ENCODE measurements at places on chromosomes 5 and 9.

DNA sequence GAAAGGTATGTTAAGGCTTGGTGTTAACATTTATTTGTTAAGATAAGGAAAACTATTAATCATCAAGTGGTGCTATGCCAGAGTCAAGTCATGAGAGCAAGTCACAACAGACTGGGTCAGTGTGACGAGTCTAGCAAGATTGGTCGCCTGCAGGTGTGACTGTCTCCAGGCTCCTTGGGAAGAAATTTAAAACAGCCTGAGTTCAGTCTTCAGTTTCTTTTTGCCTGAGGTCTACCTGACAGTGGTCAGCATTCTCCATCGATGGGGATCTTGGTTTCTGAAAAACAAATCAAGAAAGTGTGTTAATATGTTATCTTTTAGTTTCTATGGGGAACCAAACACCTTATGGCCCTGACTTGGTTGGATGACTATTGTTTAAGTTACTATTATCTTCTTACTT is 56.3 kb downstream of the CETN3 start:
- DNase-seq: no peak

GRCh38 chr5:54518818-54519508 is 1.4 kb downstream of the SNX18 start:
- no peak for DNase-seq

DNA sequence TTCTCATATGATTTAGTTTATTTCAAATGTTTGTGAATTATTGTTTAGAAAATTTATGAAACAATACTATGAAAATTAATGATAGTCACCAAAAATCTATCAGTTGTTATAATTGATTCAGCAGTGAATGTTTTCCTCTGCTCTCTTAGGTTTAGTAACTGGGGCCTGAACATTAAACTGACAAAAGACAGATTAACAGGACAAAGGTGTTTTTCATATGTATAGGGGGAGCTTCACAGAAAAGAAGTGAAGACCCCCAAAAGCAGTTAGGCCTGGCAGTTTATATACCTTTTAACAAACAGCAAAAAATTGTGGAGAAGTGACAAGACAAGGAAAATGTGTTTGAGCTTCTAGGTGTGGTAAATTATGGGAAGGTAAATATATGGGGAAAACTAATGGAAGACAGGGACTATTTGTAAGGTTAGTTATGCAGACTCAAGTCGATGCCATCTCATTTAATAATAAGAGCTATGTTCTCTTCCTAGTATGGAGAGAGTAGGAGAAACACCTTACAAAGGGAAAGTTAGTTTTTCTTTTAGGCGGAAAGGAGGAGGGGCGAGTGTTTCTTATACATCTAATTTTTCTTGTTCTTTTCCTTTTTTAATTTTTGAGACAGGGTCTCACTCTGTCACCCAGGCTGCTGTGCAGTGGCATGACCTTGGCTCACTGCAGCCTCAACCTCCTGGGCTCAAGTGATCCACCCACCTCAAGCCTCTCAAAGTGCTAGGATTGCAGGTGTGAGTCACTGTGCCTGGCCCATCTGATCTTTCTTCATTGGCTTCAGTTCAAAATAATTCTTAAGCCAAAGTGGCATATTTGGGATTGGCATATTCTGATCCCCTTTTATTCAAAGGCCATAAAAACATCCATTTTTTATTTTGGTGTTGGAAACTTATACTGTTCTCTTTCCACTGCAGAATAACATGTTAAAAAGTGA is 77.8 kb downstream of the C9orf153 start:
- no peak for DNase-seq

DNA sequence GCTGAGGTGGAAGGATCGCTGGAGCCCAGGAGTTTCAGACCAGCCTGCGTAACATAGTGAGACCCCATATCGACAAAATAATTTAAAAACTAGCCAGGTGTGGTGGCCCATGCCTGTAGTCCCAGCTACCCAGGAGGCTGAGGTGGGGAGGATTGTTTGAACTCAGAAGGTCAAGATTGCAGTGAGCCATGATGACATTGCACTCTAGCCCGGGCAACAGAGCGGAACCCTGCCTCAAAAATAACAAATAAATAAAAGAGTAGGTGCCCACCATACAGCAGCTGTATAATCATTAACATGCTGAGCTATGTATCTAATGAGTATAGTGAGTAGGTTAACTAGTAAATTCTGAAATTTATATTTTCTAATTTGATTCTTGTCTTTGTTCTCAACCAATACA is 11.0 kb upstream of the ATP6V0E1 start:
- no peak for DNase-seq

- DNase-seq: no peak
Observed at GRCh38 chr5:174688441-174689354, 35.7 kb upstream of the MSX2 start.

GRCh38 chr9:106156465-106156864 is 462.1 kb downstream of the TMEM38B start:
- peak; percentile 85 for DNase-seq

GRCh38 chr5:945691-946551 is 53.2 kb downstream of the TRIP13 start:
- no peak for DNase-seq

DNA sequence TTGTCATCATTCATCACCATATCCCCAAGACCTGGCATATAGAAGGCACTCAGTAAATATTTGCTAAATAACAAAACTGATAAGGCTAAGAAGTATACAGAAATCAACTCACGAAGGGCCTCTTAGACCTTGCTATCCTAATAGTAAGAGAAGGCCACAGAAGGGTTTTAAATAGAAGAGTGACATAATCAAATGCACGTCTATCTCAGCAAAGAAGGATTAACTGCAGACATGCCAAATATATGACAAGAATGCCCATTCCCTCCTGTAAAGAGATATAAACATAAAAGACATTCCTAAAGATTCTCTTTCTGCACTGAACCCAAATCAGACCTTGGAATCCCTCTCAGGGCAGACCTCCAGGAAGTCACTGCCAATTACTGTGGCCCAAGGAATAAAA is 34.1 kb downstream of the ECPAS start:
- DNase-seq: no peak

DNA sequence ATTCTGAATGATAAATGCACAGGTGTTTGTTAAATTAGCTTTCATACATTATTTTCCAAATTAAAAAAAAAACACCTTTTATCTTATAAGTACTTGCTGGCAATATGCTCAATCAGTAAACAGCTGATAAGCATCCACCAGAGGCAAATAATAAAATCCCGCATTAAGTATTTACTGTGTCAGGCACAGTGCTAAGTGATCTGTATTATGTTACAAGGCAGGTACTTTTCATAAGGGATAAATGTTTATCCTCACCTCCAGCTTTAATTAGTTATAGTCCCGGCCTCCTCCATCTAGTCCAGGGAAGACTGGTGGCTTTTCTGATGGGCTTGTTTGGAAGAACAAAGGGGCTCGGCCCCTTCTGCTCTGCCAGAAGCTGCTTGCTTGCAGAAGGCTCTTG is 40.1 kb downstream of the PFDN1 start:
- DNase-seq: no peak

- no peak for DNase-seq
Observed at GRCh38 chr9:89792189-89793123, 187.6 kb downstream of the GADD45G start.

DNA sequence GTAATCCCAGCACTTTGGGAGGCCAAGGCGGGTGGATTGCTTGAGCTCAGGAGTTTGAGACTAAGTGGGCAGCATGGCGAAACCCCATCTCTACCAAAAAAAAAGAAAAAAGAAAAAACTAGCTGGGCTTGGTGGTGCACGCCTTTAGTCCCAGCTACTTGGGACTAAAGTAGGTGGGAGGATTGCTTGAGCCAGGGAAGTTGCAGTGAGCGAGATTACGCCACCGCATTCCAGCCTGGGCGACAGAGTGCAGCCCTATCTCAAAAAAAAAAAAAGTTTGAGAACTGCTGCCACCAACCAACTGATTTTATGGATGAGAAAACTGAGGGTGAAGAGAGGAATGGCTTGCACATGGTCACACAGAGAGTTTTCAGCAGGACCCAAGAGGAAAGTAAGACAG is 175.1 kb downstream of the DOCK8 start:
- no peak for DNase-seq

- no peak for DNase-seq
Observed at GRCh38 chr9:111161015-111161415, 122.7 kb upstream of the LPAR1 start.

DNA sequence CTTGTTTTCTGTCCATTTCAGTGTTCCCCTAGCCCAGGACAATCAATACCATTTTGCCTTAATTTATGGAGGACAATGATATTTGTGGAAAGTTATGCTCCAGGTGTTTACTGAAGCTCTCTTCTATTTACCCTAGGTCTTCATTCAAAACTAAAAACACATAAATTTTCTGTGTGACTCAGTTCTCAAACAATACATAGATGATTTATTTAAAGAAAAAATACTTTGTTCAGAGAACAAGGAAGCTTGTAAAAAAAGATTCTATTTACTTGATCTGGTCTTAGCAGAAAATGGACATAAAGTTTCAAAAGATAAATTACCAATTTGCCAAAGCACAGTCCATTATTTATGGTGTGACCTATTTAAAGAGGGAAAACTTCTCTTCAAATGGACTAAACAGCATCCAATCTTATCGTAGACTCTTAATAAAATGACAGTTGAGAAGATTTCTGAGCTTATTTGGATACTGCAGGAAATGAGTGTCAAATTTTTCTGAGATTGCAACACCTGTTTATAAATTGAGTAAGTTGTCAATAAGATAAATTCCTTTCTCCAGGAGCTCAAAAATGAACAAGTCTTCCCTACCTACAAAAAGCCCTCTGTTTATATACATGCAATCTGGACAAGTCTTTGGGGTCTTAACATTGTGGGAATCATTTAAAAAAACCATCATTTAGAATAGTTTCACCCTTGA is 627.2 kb downstream of the PSAT1 start:
- DNase-seq: no peak

- DNase-seq: no peak
Observed at GRCh38 chr9:118957585-118957984, 411.6 kb downstream of the BRINP1 start.

GRCh38 chr5:57358796-57359592 is 123.6 kb downstream of the ACTBL2 start:
- no peak for DNase-seq

DNA sequence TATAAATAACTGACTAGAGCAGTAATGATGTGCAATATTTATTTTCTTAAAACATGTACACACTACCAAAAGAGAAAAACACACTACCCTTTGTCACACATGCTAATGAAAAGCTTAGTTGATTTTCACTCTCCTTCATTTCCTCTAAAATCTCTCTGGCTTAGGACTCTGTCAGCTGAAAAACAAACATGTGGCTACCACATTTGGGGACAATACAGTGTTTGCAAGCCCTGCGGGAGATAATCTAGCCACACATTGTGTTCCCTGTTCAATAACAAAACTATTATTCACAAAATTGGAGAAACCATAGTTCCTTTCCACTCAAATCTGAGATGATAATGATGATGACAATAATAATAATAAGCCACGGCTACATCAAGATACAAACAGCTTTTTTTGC is 3.5 kb upstream of the LOX start:
- DNase-seq: no peak

- no peak for DNase-seq
Observed at GRCh38 chr9:121508415-121508814, 8.8 kb upstream of the GGTA1 start.

- DNase-seq: no peak
Observed at GRCh38 chr5:177329883-177330282, 18.2 kb upstream of the MXD3 start.

- no peak for DNase-seq
Observed at GRCh38 chr5:158616707-158617106, 483.0 kb downstream of the EBF1 start.

GRCh38 chr5:151222790-151223446 is 974 bp downstream of the CCDC69 start:
- peak; percentile 90 for DNase-seq

DNA sequence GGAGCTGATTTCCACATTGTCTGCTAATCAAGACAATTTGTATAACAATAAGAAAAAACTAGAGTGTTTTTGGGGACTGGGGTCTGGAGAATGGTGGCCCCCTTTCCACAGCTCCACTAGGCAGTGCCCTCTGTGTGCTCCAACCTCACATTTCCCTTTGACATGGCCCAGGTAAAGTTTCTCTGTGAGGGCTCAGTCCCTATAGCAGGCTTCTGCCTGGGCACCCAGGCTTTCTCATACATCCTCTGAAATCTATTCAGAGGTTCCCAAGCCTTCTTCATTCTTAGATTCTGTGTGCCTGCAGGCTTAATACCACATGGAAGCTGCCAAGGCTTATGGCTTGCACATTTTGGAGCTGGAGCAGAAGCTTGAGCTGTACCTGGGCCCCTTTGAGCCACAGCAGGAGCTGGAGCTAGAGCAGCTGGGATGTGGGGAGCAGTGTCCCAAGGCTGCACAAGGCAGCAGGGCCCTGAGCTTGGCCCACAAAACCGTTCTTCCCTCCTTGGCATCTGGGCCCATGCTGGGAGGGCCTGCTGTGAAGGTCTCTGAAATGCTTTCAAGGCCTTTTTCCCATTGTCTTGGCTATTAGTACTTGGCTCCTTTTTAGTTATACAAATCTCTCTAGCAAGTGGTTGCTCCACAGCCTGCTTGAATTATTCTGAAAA is 49.1 kb upstream of the VPS13A start:
- DNase-seq: no peak

- no peak for DNase-seq
Observed at GRCh38 chr9:111922324-111923013, 25.9 kb downstream of the UGCG start.

- no peak for DNase-seq
Observed at GRCh38 chr9:615756-616155, 225.7 kb upstream of the DMRT1 start.

GRCh38 chr5:150765799-150766169 is 7.0 kb upstream of the DCTN4 start:
- DNase-seq: peak; percentile 59

GRCh38 chr5:135120951-135121350 is 86.9 kb upstream of the PITX1 start:
- no peak for DNase-seq

- DNase-seq: no peak
Observed at GRCh38 chr5:41510176-41510831, at the start of gene PLCXD3. Gene PLCXD3 (minus strand): TSS chr5:41510601. CDS start chr5:41510526, 75 bp downstream.

All from hematopoietic multipotent progenitor cell treated with erythropoietin and hydrocortisone succinate and interleukin-3 and kit ligand, for 4 days (in vitro differentiated cells).